ENCODE measurements at places on chromosomes 3 and 15.

- no peak for DNase-seq
Measured at GRCh38 chr15:27949089-27949488, 150.0 kb downstream of the OCA2 start.

- no peak for DNase-seq
Measured at GRCh38 chr3:71707595-71707994, 17.6 kb downstream of the EIF4E3 start.

DNA sequence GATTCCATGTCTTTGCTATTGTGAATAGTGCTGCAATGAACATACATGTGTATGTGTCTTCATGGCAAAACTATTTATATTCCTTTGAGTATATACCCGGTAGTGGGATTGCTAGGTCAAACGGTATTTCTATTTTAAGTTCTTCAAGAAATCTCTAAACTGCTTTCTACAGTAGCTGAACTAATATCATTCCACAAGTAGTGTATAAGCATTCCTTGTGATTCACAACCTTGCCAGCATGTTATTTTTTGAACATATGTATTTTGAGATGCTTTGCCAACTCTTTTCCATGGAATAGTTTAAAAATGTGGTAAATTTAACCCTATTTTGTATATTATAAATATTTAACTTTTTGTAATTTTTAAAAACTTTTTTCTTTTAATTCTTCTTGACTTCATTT, 592.7 kb upstream of the NAALADL2 start:
- no peak for DNase-seq

GRCh38 chr15:55615445-55615844, 27.3 kb upstream of the PYGO1 start:
- DNase-seq, result no peak

GRCh38 chr3:185728630-185729336, 96.1 kb downstream of the IGF2BP2 start:
- DNase-seq, result no peak

GRCh38 chr3:52204337-52205073, 6.5 kb downstream of the ALAS1 start:
- DNase-seq, result no peak

- DNase-seq, result no peak
Measured at GRCh38 chr3:47669026-47669749, 90.5 kb upstream of the CSPG5 start.

DNA sequence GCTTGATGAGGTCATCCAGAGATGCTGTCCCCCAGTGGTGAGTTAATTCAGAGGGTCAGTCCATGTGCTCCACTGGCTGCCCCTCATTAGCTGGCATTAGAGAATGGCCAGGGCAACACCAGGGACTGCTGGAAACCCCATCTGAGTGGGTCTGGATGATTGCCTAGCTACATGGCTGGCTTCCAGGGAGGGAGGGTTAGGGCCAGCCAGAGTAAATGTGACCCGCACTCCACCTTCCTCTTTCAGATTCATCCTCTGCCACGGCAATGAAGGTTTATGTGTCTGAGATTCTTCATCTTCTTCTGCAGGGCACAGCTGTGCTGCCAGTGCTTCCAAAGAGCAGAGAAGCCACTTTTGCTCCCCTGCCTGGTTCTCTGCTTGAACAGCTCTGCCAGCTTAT, 391.9 kb downstream of the OCA2 start:
- DNase-seq, result no peak

- no peak for DNase-seq
Measured at GRCh38 chr3:169432708-169433432, 230.6 kb downstream of the MECOM start.

DNA sequence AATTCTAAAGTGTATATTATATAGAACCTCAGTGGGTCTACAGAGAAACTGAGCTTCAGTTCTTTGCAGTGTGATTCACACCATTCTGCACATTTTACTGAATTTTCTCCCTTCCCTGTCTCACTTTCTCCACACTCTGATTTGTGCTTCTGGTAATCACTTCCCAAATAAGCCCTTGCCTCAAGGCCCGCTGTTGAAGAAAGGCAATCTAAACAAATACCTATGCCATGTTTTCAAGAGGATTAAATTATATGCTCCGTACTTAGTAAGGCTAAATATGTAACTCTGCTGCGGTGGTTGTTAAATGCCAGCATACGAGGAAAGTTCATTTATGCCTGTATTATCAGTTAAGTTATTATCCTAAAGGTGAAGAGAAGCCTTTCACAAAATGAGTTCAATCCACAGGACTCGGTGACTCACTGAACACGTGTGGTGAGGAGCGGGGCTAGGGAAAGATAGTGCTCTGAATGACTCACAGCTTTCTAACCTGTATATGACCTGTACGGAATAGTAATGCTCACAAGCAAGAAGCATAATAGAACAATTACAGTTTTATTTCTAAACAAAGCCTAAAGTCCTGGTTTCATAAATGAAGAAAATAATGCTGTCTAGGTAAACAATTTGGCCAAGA, 25.1 kb downstream of the CNTN6 start:
- DNase-seq, result no peak

All from bone marrow (tissue), 2 donors.